ENCODE measurements at places on chromosomes 1 and 21. TPM values are rescaled to one million over a fixed set of nuclear protein-coding genes. Genes with fewer than 3 reads are reported as not detected.

The CFAP141 gene
- total RNA-seq, result not detected

The THEM5 gene
- not detected for total RNA-seq

The OLFML2B gene
- total RNA-seq, result 1.1 TPM

The CDCA8 gene
- total RNA-seq, result 10.2 TPM

The TFB2M gene
- 12.3 TPM for total RNA-seq

The OR2L5 gene
- not detected for total RNA-seq

The CYP4B1 gene
- 2.1 TPM for total RNA-seq

The CYP4A11 gene
- total RNA-seq, result not detected

The RCSD1 gene
- total RNA-seq, result 5.5 TPM

The UBL4B gene
- not detected for total RNA-seq

The PRAMEF18 gene
- not detected for total RNA-seq

The LMOD1 gene
- total RNA-seq, result 9.4 TPM

The EDARADD gene
- 0.25 TPM for total RNA-seq

The TESK2 gene
- 8.4 TPM for total RNA-seq

The RPE65 gene
- total RNA-seq, result not detected

The OR2L2 gene
- not detected for total RNA-seq

The ANGPTL3 gene
- total RNA-seq, result not detected

The INTS3 gene
- 25.8 TPM for total RNA-seq

The FLAD1 gene
- 43.7 TPM for total RNA-seq

All from left colon (tissue), 2 donors.